ENCODE measurements at places on chromosomes 11 and 22.

DNA sequence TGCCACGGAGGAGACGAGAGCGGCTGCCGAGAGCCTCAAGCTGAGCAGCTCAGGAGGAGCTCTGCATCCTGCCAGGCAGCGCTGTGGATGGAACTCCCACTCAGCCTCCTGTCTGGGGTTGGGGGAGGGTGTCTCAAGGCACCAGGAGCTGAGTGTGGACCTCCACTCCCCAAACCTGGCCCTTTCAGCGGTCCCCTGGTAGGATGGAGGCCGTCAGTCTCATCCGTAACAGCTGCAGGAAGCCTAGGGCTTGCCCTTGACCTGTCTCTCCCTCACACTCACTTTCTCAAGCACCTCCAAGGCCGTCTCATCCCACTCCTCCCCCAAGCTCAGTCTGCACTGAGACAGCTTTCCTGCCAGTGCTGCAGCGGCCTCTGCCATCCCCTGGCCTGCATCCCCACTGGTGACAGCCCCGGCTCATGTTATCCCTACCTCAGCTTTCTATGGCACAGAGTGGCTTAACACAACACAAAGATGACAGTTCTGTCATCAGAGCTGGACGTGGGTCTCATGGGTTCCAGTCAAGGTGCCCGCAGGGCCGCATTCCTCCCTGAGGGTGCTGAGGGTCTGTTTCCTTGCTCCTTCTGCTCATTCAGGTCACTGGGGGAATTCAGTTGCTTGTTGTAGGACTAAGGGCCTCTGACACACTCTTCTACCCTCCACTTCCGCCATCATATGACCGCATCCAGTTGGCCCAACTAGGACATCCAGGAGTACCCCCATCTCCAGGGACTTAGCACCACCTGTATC is 341.9 kb upstream of the B3GAT1 start:
- DNase-seq, result no peak

- no peak for DNase-seq
Observed at GRCh38 chr11:91078221-91078620, 855.4 kb upstream of the CHORDC1 start.

GRCh38 chr11:1748636-1749394 is 1.6 kb downstream of the IFITM10 start:
- DNase-seq, result no peak

DNA sequence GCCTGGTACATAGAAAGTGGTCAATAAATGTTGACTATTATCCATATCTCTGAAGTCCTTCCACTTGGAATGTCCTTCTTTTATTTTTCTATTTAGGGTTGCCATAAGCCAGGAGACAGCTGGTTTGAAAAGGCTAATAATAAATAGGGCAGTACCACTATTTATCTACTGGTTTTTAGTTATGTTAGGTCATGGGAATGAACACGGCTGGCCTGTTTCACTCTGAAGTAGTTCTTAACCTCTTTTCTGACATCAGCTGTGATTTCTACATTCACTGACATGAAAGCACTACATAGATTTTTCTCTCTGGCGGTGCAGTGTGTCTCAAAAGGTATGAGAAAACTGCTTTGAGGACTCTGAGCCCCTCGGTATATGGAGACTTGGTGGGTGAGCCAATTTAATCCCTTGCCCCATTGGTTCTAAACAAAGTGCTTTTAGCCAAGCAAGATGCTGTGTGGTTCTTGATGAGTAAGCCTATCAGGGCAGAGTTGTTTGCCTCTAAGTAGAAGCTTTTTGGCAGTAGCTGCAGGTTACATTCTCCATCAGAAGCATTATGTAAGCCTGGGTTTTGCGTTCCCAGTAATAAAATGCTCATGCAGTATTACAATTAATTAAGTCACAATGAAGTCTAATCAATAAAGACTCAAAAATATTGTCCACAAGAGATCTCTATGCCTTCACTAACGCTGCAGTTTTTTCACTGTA is 48.7 kb upstream of the APOA1 start:
- no peak for DNase-seq

GRCh38 chr11:131748151-131749050 is 378.0 kb downstream of the NTM start:
- no peak for DNase-seq

DNA sequence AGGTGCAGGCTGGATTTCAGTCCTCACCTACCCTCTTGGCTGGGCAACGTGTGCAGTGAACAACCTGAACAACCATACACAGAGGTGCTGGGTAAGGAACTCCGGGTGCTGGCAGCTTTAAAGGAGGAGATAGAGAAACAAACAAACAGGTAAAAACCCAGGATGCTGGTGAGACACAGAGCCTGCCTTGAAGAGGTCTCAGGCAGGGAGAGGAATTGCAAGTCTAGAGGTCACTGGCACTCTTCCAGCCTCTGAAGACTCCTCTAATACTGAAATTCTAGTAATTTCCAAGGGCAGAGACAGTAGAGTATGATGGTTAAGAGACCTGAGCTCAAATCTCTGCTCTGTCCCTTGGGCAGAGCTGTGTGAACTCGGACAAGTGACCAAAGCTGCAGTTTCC is 192.5 kb downstream of the CEP164 start:
- no peak for DNase-seq

GRCh38 chr11:7462706-7463105 is 22.6 kb upstream of the OLFML1 start:
- no peak for DNase-seq

GRCh38 chr11:108836541-108836940 is 171.7 kb downstream of the DDX10 start:
- no peak for DNase-seq

- DNase-seq, result no peak
Observed at GRCh38 chr11:19428206-19429002, 187.7 kb upstream of the E2F8 start.

DNA sequence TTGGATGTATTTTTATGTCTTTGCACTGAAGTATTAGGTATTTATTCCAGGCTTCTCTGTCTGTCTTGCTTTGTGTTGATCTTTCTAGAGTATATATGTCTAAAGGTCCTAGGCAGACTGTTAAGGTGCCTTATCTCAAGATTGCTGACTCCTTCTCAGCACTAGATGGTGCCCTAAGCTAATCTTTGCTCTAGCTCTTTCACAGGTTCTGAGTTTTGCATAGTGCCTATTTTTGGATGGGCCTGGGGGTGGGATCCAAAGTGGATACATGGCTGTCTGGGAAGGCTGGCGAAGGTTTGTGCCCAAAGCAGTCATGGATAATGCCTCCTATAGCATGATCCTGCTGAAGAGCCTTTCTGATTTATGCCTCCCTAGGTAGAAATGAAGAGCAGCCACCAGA is 154.9 kb downstream of the TRPC6 start:
- DNase-seq, result no peak

DNA sequence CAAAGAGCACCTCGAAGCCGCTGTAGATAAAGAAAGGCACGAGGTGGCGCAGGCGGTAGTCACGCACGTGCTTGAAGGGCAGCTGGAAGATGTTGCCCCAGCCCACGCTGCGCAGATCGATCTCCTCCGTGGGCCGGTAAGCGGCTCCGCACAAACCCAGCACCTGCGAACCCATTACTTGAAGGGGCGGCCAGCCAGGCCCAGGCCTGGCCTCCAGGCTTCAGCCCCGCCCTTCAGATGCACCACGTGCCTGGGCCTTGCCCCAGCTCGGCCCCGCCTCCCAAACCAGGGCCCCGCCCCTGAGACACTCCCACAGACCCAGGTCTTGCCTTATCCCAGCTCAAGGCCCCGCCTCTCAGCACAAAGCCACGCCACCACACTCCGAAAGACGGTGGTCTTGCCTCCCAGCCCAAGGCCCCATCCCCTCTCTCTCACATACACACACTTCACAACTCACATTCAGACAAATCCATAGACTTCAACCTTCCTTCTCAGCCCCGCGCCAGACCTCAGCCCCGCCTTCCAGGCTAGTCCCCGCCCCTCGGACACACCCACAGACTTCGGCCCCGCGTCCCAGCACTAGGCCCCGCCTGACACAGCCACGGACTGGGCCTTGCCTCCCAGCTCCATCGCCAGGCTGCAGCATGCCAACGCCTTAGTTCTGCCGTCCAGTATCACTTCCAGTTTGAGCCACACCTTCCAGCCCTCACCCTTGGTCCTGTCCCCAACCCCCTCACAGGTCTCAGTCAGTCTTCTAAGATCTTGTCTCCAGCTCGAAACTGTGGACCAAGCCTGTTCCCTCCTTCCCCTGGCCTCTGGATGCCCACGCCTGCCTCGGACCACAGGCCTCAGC is 7.0 kb downstream of the UNC93B1 start:
- DNase-seq, result no peak

DNA sequence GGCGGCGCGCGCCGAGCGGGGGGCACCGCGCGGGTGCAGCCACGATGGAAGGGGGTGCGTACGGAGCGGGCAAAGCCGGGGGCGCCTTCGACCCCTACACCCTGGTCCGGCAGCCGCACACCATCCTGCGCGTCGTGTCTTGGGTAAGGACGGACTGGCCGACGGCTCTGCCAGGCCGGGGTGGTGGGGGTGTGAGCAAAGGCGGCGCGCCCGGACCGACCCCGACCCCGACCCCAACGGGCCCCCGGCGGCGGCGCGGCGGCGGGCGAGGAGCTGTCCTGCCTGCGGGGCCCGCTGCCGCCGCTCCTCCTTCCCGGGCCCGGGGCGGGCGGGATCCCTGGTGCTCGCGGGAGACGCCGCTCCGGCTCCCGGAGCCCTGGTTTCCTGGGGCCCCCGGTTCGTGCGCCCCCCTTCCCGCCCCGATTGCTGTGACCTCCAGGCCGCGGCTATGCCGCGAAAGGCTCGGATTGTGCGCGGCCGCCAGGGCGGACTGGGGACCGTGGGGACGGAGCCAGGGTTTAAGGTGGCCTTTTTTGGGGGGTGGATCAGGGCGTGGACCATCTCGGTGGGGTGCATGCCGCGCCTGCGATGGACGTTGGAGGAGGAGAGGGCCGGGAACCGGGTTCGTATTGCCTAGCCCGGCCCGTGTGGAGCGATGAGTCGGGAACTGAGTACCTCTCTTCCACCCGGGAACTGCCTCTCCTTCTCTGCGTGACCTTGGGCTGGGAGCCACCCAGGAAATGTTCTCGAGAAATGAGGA is at the start of gene SYNGR1:
Gene SYNGR1 (plus strand): TSS at position 25 of the 760 bp plus-strand sequence. CDS start 20 bp downstream, at position 45.
- DNase-seq, result no peak

GRCh38 chr11:79931692-79932091 is 490.9 kb upstream of the TENM4 start:
- no peak for DNase-seq

GRCh38 chr22:27670701-27671412 is 130.7 kb downstream of the MN1 start:
- no peak for DNase-seq

DNA sequence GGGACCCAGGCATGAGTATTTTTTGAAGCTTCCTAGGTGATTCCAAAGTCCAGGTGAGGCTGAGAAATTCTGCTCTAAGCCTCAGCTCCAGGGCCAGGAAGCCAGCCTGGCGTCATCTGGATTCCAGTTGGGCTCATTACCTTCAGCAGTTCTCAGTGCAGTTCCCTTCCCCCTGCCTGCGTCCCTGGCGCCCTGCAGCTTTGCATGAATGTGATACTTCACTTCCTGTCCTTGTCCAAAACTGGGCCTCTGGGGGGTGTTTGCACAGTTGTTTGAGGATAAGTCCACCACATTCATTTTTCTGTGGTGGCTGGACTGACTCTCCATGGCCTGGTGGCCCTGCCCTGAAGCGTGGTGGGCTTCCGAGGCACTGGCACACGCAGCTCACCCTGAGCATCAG is 98.1 kb downstream of the TENM4 start:
- no peak for DNase-seq

- no peak for DNase-seq
Observed at GRCh38 chr11:121555121-121555520, 102.4 kb upstream of the SORL1-AS1 start.

- DNase-seq, result no peak
Observed at GRCh38 chr11:93497596-93497995, 45.6 kb downstream of the SMCO4 start.

Data from stimulated activated CD4-positive, alpha-beta T cell treated with anti-CD3 and anti-CD28 coated beads, Interleukin-1b, Interleukin-23, amount 100 ng/mL, for 24 hours (primary cell).